ENCODE measurements at places on chromosomes 12 and 14.

GRCh38 chr12:40730281-40730680, 38.0 kb downstream of the CNTN1 start:
- DNase-seq = no peak

GRCh38 chr14:21023174-21023573, 1.7 kb downstream of the NDRG2 start:
- DNase-seq = no peak

DNA sequence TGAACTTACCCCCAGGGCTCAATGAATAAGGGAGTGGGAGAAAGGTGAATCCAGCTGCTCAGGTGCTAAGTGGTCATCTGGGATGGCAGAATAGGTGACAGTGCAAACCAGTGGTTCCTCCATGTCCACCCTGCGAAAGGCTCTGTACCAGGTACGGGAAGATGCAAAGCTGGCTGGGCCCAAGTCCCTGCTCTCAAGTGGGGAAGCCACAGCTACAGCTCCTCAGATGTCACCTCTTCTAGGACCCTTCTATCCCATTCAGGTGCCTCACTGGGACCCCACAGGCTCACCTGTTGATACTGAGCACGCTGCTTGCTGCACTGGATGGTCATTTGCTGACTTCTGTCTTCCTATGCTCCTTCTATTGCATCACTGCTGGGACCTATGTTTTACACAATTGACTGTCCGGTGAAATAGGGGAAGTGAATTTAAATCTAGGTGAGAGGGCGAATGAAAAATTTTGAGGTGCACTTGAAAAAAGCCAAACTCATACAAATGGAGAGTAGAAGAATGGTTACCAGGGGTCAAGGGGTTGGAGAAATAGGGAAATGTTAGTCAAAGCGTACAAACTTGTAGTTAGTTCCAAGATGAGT, 20.3 kb upstream of the PPP4R4 start:
- DNase-seq = no peak

- DNase-seq = no peak
Observed at GRCh38 chr12:100671396-100672074, 98.1 kb downstream of the GAS2L3 start.

DNA sequence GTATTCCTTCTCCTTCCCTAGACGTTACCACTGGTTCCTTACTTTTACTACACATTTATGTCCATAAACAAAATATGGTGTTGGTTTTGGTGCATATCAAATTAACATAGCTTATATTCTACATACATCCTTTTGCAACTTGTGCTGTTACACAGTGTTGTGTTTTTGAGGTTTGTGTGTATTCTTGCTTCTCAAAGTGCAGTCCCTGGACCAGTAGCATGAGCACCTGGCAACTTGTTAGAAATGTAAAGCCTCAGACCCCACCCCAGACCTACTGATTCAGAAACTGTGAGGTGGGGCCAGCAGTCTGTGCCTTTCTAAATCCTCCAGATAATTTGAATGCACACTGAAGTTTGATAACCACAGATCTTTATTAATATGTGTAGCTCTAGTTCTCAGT, 65.9 kb downstream of the RNFT2 start:
- no peak for DNase-seq

DNA sequence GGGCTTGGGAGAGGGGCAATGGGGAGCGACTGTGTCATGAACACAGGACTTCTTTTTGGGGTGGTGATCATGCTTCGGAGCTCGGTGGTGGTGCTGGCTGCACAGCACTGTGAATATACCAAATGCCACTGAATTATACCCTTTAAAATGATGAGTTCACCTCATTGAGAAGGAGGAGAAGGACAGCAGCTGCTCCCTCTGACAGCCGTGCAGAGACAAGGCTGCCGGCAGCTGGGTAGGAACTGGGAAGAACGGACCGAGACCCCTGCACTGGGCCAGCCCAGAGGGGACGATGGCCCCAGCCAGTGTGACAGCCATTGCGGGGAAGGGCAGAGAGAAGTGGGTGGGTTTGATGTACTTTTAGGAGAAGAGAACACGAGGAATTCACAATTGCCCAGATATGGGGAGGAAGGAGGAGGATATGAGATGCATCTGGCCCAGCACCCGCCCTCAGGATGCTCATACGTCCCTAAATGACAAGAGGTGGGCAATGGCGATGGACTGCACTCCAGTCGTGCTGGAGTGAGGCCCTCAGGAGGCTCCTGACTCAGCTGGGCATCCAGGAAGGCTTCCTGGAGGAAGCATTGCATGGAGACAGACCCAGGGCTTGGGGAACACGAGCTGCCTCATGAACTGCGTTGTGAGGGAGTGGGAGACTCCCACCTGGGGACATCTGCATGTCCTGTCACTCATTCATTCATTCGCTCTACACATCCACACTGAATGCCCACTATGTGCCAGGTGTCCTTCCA, 64.3 kb upstream of the C14orf180 start:
- no peak for DNase-seq

Data from activated naive CD4-positive, alpha-beta T cell (primary cell).